ENCODE measurements at places on chromosomes 1 and 21.
A peak's percentile ranks its signal among the peaks of the same experiment; 100 is the strongest.

GRCh38 chr21:42653231-42654061, at the start of gene PDE9A:
PDE9A (plus strand) TSS chr21:42653621; CDS start chr21:42653815, 194 bp downstream.
- no peak for DNase-seq

- DNase-seq = no peak
Measured at GRCh38 chr1:59443310-59443709, 146.4 kb downstream of the FGGY start.

GRCh38 chr1:38454749-38455441, 404.7 kb downstream of the RRAGC start:
- no peak for DNase-seq

- DNase-seq = no peak
Measured at GRCh38 chr1:202760589-202760988, 47.6 kb downstream of the KDM5B start.

DNA sequence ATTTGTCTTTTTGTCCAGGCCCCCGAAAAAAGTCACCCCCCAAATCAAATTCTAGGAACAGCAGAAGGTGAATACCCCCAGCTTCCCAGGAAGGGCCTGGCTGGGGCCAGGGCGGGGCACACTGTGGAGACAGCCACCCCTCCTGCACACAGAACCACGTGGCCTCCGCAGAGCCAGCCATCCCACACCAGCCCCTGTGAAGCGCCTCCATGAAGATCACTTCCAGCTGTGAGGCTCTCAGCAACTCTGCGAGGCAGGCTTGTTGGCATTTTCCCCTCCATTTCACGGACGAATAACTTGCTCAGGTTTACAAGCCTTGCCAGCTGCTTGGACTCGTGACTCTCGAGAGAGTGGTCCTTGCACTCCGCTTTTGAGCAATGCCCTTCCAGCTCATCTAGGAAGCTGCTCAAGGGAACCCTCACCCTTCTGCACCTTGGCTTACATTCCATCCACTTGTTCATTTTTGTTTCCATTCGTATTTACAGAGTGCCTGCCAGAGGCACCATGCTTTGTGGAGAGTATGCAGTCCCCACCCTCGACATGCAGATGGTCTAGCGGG, 48.2 kb downstream of the SYT6 start:
- DNase-seq = no peak

DNA sequence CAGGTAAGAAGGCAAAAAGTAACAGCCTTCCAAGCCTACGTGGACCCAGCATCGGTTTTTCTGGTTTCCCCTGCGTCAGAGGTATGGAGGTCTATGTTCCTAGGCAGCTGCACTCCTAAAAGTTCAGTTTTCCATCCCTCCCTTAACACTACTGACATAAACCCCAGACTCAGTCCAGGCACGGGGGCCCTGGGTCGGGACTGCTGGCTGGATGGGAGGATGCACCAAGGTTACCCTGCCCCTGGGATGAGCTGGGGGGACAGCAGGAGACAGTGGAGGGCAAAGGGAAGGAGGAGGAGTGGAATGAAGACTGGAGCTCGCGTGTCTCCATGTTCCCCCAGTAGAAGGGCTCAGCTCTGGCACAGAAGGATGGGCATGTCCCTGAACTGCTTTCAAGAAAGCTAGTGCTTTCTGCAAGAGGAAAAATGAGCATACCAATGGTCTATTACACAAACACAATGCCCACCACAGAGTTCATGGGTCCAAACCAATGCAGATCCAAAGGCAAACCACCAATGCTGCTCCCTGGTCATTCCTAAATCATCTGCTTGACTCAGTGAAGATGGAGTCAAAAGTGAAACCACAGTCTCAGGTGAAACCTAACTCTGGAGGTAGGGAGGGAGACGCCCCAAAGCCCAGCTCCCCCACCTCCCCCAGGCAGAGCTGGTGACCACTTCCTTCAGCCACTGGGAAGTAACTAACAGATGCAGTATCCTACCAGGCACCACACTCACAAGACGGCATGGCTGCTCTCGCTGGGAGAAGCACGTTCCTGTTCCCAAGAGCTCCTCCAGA, 54.9 kb downstream of the CD46 start:
- no peak for DNase-seq

DNA sequence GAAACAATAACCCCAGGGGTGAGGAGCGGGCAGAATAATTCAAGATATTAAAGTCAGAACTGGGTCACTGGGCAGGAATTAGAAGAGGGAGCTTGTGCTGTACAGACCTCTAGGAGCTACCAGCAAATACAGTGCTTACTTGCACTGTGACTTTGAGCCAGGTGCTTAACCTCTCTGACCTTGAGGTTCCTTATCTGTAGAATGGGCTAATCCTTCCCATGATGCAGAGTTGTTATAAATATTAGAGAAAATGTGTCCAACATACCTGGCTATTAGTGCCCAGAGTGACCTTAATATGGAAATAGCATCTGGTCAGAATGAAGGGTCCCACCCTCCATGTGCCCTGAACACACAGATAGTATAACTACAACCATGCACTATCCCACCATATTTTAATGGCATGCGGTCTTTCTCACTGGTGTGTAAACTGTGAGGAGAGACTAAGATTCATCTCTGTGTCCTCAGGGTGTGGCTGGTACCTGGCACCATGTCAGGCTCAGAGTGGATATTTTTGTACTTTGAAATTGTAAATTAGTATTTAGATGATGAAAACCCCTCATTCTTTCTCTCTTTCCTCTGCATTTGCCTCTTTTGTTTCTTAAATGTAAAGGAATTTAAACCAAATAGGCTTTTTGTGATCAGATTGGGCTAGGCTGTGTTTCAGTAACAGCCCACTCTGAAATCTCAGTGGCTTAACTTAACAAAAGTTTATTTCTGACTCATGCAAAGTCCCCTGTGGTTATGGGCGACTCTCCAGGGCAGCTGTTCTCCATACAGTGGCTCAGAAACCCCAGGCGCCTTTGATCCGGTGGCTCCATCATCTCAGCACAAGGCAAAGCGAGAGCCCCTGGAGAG, 60.0 kb upstream of the ROR1 start:
- DNase-seq = no peak

DNA sequence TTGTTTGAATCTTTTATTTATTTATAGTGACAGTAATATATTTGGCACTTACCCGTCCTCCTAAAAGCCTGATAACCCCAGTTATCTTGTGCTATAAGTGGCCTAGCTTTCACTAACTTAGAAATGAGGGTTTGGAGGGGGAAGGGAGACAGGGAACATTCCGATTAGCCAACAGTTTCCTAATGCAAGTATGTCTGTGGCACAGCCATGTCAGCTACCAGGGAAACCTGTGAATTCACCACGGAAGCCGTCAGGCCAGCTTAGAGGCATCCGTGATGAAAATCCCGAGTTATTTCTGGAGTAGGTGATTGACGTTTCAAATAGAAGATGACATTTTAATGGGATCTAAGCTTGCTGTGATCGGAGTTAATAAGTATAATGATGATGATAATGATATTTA, 39.4 kb upstream of the BCL10 start:
- no peak for DNase-seq

DNA sequence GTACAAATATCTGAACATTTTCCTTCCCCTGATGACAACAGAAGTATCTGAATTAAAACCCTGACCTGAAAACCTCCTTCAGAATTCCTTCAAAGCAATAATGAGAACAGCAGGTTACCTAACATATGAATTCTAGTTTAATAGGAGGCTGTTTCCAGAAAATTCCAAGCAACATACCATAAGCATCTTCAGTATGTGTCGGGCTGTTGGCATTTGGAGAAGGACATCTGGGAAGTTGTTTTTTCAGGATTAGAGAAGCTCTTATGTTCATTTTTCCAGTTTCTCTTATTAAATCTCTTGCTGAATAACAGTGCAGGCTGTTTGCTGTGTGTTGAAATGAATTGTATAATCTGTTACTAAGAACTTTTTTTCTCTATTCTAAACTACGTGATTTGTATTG, 101.5 kb downstream of the PLA2G4A start:
- DNase-seq = no peak

- no peak for DNase-seq
Measured at GRCh38 chr1:171472183-171472647, 13.1 kb upstream of the PRRC2C start.

- no peak for DNase-seq
Measured at GRCh38 chr1:11507309-11507708, 28.4 kb downstream of the DISP3 start.

GRCh38 chr1:31102501-31102950, 37.0 kb upstream of the PUM1 start:
- no peak for DNase-seq

DNA sequence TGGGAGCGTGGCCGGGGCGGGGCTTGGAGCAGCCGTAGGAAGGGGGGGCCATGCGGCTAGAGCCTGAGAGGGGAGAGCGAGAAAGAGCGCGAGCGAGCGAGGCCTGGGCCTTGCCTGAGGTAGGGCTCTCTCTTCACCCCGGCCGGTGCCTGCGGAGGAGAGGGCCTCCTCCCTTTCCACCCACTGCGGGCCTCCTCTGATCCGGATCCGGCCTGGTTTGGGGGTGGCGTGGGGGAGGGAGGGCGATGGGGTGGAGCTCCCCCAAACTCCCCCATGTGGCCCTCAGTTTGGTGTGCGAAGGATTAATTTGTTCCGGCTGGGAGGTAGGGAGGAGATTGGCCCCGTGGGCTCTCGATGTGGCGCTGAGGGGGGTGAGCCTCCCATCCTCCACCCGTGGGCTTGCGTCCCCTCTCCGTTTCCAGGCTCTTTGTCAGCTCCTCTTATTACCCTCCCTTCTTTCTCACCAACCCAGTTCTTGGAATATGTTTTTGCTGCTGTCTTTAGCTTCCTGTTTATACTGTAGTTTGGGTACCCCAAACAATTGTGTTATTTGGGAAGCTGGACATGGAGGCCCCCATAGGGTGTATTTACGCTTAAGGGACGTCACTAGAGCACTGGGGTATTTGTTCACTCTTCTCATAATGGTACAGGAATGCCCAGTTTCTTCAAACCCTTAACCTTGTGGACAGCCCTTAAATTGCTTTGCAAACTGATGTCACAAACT, 685 bp downstream of the UBAP2L start:
- peak; percentile 71 for DNase-seq

- no peak for DNase-seq
Measured at GRCh38 chr1:57109247-57109646, 143.4 kb upstream of the C8B start.

DNA sequence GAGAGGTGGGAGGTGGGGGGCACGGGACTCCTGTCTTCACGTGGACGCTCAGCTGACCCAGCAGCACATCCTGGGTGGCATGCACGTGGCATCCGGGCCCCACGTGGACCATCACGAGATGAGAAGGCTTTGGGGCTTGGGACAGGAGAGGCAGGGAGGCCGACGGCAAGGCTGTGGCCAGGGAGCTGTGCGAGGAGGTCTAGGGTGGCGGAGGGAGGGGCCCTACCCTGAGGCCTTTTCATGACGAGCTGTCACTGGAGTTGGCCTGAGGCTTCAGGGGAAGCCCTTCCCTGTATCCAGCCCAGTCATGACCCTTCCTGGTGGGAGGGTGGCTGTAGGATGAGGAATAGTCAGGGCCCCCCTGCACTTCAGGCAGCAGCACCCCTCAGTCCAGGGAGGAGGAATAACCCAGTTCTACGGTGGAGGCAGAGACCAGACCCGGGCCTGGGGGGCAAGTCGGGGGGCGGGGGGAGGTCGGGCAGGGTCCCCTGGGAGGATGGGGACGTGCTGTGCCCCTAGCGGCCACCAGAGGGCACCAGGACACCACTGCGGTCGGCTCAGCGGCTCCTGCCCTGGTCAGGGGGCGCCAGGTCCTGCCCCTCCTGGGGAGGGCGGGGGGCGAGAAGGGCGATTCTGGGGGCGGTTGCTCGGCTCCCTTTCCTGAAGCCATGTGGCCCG, 2.0 kb upstream of the PERM1 start:
- DNase-seq = peak; percentile 59

- DNase-seq = no peak
Measured at GRCh38 chr1:125086611-125087010, 3901.8 kb downstream of the SRGAP2C start.

GRCh38 chr1:214494706-214495105, 56.7 kb downstream of the PTPN14 start:
- no peak for DNase-seq

GRCh38 chr1:181817091-181817490, 244.4 kb downstream of the ZNF648 start:
- no peak for DNase-seq

DNA sequence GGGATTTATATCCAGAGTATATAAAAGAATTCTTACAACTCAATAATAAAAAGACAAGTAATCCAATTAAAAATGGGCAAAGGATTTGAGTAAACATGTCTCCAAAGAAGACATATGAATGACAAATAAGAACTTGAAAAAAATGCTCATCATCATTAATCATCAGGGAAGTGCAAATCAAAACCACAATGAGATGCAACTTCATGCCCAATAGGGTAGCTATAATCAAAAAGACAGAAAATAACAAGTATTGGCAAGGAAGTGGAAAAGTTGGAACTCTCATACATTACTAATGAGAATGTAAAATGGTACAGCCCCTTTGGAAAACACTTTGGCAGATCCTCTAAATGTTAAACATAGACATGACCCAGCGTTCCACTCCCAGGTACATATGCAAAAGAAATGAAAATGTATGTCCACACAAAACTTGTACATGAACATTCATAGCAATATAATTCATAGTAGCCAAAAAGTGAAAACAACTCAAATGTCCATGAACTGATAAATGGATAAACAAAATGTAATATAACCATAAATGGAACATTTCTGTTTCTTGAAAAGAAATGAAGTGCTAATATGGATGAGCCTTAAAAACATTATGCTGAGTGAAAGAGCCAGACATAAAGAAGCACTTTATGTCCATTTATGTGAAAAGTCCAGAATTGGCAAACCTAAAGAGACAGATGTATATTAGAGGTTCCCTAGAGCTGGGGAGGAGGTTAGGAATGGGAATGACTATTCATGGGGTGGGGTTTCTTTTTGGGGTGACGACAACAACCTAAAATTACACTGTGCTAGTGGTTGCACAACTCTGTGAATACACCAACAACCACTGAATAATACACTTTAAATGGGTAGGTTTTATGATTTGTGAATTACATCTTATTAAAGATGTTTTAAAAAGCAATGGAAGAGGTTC, 259.7 kb downstream of the RHOU start:
- no peak for DNase-seq

- DNase-seq = no peak
Measured at GRCh38 chr1:205590777-205591513, 40.9 kb downstream of the ELK4 start.

- DNase-seq = no peak
Measured at GRCh38 chr1:208209286-208209685, 34.9 kb downstream of the PLXNA2 start.

DNA sequence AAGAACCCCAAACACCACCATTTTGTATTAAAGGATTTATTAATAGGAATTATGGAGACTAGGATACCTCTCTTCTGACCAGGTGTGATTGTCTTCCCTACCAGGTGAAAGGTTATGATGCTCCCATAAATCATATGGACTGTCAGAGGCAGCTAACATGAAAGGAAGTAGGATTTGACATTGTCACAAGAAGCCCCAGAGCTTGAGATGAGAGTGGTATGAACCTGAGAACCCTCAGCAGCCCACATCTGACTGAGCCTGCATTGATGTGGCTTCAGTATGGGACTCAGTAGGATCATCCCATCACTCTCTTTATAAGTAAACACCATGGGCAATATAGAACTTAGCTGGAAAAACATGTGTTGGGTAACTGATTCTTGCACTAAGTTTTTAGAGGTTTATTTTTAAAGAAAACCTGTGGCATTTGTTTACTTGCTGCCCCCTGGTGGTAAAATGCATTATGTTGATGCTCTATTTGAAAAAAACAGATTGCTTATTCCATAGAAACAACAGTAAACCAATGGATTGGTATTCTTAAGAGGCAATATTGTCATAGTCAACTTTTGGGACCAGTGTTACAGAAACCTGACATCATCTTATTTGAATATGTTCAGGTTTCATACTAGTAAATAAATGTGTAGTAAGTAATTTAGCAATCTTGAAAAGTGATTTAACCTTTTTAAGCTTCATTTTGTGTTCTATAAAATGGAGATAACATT, 16.6 kb upstream of the CACYBP start:
- DNase-seq = peak; percentile 56
